ENCODE measurements at places on chromosomes 7 and 10.

GRCh38 chr7:90951986-90952954, 312.0 kb upstream of the FZD1 start:
- no peak for DNase-seq

DNA sequence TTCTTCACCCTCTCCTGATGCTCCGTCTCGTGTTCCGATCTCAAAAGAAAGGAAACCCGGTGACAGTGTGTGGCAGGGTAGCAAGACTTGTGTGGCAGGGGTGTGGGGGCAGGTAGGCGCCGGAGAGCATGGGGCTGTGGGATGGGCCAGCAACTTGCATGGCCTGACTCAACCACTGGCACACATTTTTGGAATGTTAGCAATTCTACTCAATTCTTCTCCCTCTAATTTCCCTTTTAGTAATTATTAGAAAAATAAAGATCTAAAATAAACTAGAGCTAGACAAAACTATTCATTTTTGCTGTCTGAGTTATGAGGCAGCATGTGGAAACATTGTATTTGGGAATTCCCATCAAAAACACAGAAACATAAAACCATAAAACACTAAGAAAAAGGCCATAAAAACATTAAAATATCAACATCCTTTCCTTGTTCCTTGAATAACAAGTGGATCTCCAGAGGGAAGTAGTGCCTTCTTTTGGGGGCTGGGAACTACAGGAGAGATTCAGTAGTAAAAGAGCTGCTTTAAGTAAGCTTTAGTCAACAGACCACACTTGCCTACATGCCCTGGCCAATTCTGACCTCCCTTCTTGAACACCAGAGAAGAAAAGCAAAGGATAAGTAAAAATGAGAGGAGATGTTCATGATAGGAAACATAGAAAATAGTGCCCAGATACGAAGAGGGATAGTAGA, 21.8 kb downstream of the SEMA3C start:
- peak; percentile 54 for DNase-seq

GRCh38 chr10:66555061-66555460, 370.8 kb upstream of the LRRTM3 start:
- DNase-seq, result no peak

GRCh38 chr10:14485986-14486385, 155.3 kb upstream of the FRMD4A start:
- DNase-seq, result no peak

GRCh38 chr7:159033956-159034355, 110.7 kb downstream of the VIPR2 start:
- DNase-seq, result no peak

DNA sequence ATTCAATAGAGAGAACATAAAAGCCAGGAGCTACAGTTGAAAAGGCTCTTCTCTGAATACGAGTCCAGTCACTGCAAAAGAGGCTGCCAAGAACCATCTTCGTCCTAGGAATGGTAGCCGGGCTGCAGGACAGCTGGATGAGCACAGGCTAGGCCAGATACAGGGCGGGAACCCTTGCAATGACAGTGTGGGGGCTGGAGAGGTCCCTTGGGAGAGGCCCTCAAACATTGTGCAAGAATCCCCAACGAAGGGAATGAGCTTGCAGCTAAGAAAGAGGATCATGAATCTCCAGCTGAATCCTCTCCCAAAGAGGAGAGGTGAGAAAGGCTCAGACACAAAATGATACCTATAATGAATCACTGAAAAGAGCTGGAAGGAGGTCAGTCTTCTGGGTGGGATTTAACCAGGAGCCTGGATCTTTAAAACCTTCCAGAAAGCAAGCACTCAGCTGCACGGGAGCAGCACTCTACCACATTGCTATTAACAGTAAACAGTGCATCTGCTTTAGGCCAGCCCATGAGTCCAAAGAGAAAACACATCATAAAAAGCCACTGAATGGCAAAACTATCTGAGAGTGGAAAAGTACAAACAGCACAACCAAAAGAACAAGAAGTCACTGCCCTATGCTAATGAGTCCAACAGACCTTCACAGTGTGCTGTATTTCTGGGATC, 287.9 kb downstream of the TNS3 start:
- DNase-seq, result peak; percentile 60

- DNase-seq, result no peak
These were observed 3.5 kb downstream of the ERLIN1 start for GRCh38 chr10:100182281-100182680.

- DNase-seq, result no peak
These were observed 285.4 kb upstream of the MKI67 start for GRCh38 chr10:128411643-128412042.

- DNase-seq, result peak; percentile 30
These were observed 208.8 kb downstream of the THSD7A start for GRCh38 chr7:11623093-11623678.

- DNase-seq, result no peak
These were observed 75.8 kb downstream of the NKX6-2 start for GRCh38 chr10:132710036-132710686.

- no peak for DNase-seq
These were observed 1660.3 kb upstream of the LRRTM3 start for GRCh38 chr10:65265451-65265954.

DNA sequence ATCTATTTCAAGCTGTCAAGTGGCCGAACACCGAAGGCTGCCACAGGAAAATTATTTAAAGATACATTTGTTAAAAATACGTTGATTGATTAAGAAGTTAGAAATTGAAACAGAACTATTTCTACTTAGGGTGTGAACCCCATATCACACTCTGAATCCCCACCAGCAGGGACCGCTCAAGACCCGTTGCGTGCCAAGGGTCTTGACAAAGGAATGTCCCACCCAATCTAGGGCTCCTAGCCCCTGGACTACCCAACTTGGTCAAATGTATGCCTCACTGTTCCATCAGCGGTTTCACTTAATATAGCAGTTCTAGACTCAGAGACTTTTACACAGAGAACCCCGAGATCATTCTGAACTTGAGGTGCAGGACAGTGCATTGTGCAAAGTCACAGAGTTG, 11.6 kb upstream of the PFKFB3 start:
- DNase-seq, result no peak

GRCh38 chr7:151064993-151065392, 5.6 kb downstream of the SLC4A2 start:
- no peak for DNase-seq

DNA sequence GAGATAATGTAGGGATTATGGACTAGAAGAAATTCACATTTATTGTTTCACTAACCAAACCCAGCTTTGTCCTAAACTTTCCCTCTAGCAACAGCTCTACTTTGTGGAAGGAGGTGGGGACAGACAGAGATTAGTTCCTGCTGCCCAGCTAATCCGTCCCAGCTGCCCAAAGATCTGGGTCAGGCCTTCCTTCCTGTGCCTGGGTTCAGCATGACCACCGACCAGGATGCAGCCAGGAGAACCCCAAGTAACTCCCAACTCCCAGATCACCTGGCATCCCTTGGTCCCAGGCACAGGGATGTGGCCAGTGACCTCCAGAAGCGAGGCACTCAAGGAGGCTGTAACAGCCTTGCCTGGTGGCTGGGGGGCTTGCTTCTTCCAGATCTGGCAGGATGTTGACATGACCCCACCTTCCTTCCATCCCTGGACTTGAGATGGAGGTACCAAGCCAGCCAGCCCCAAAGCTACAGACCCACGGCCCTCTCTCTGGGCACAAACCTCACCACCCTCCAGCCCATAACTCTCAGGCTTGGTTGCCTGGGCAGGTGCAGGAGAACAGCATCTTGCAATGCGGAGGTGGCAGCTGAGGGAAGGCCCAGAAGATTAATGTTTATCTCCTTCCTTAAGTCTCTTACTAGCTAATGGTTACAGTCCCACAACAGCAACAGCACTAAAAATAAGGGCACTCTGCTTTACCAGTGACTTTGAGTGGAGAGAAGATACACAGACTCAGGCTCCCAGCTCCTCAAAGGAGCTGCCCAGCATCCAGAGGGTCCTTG, 11.1 kb downstream of the CAMK2G start:
- no peak for DNase-seq

DNA sequence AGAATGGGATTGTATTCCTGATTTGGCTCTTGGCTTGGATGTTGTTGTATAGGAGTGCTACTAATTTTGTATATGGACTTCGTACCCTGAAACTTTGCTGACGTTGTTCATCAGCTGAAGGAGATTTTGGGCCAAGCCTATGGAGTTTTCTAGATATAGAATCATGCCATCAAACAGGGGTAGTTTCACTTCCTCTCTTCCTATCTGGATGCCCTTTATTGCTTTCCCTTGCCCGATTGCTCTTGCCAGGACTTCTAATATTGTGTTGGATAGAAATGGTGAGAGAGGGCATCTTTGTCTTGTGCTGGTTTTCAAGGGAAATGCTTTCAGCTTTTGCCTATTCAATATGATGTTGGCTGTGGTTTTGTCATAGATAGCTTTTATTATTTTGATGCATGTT, 92.3 kb downstream of the CCDC7 start:
- DNase-seq, result no peak

GRCh38 chr10:124645467-124646095, 98.6 kb downstream of the FAM53B start:
- DNase-seq, result no peak
